KBM-7 (cell line): ENCODE measurements at places on chromosomes 2 and 18.

DNA sequence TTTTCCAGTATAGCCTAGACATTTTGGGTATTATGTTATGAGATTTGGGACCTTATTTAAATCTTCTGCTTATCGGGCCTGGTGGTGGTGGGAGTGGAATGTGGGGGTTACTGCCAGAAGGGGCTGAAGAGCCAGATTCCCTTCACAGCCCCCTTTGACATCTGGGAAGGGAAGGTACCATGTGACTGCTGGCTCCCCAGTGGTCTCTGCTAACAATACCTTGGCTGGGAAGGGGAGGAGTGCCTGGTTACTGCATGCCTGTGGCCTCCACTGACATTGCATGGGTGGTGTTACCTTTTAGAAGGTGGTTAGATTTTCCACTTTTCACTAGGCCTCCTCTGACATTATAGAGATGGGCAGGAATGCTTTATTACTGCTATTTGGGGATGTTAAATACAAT is 8.0 kb downstream of the ATP9B start:
- no peak for DNase-seq

GRCh38 chr2:88165332-88166003 is 4.7 kb upstream of the THNSL2 start:
- DNase-seq, result no peak

DNA sequence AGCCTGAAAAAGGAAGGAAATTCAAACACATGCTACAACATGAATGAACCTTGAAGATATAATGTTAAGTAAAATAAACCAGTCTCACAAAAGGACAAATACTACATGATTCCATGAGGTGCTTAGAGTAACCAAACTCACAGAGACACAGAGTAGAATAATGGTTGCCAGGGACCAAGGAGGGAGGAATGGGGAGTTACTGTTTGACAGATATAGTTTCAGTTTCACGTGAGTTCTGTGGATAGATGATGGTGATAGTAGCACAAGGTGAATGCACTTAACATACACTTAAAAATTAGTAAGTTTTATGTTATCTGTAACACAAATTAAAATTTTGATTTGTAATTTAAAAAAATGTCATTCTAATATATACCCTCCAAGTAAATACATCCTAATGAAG is 106.9 kb upstream of the ACVR1C start:
- DNase-seq, result no peak

DNA sequence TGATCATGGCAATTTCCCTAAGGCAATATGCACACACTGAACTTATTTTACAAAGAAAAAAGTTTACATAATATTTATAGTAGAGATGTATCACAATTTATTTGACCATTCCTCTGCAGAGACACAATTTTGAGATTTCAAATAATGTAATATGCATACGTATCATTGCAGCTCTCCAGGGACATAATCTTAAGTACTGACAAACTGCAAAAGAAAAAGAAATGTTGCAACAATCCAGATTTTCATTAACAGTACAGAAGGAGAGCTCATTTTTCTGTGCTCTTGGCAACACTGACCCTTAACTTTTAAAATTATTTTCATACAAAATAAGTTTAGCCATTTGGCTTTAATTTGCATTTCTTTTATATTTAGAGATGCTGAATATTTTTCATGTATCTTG is 710.2 kb upstream of the SLC39A10 start:
- no peak for DNase-seq

GRCh38 chr2:62334440-62335058 is 138.6 kb downstream of the B3GNT2 start:
- DNase-seq, result no peak

GRCh38 chr2:78699696-78700095 is 325.8 kb upstream of the REG3G start:
- DNase-seq, result no peak

DNA sequence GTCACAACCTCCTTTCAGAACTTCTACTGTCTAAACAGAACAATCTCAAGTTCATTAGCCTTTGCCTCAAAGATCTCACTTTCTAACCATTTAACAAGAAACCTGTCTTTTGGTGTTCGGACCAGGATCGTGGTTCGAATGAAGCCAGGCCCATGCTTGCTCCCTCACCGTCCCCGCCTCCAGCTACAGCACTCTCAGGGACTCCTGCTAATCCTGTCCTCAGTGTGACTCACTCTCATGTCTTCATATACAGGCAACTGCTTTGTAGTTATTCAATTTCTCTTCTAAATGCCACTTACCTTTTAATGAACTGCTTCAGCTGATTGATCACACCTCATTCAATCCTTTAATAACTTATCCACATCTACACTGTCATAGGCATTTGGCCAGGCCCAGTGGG is 15.8 kb downstream of the SERTAD2 start:
- DNase-seq, result no peak

GRCh38 chr18:66958309-66958708 is 354.4 kb upstream of the CDH19 start:
- no peak for DNase-seq

GRCh38 chr2:152477347-152478092 is 142.5 kb downstream of the FMNL2 start:
- DNase-seq, result no peak

- DNase-seq, result no peak
These were observed 120.2 kb upstream of the MSH2 start for GRCh38 chr2:47282621-47283272.

DNA sequence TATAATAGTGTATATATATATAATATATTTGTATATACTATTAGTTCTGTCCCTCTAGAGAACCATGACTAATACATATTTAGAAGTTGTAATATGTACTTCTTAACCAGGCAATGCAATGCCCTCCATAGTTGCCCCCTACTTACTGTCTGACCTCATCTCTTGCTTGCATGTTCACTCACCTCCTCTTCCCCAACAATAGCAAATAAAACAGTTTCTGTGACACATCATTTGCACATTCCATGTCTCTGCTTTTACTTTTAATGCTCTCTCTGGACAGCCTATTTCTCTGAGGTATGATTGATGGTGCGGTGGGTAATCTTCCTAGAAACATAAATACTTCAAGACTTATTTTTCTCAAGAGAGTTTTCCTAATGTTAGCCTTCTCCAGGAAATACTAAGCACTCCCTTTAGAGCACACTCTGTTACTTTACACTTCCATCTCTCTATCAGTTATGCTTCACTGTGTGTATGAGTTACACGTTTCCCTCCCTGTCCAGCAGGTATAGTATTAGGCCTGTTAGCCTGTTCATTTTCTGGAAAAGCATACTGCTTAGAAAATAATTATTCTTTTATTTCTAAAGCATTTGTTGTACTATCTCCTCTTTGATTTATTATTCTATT is 295.6 kb upstream of the LRATD1 start:
- no peak for DNase-seq

- no peak for DNase-seq
These were observed 2.1 kb upstream of the ABCB6 start for GRCh38 chr2:219220652-219221402.

GRCh38 chr18:13382366-13382953 is 163.9 kb downstream of the LDLRAD4 start:
- DNase-seq, result peak; percentile 50

- no peak for DNase-seq
These were observed 183.9 kb upstream of the KLHL14 start for GRCh38 chr18:32956591-32957315.

- DNase-seq, result no peak
These were observed 59.6 kb downstream of the GALNT14 start for GRCh38 chr2:31078579-31079105.

GRCh38 chr2:71277536-71278103 is 50.7 kb upstream of the PAIP2B start:
- DNase-seq, result peak; percentile 75

DNA sequence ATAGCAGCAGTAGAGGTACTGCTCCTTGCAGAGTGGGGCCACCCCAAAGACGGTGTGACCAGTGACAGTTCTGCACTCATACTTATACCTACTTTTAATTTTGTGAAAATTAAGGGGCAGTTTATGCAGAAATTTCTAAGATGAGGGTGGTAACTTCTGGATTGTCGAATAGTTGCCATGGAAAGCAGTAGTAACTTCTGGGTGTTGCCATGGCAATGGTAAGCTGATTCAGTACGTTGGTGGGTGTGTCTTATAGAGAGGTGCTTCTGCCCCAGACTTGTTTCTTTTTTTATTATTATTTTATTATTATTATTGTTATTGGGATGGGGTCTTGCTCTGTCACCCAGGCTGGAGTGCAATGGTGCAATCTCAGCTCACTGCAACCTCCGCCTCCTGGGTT is 82.8 kb upstream of the L3MBTL4 start:
- DNase-seq, result no peak

- DNase-seq, result no peak
These were observed 42.4 kb downstream of the ADI1 start for GRCh38 chr2:3476985-3477327.

- peak; percentile 86 for DNase-seq
These were observed 43.9 kb upstream of the NEMP2 start for GRCh38 chr2:190578158-190579057.

DNA sequence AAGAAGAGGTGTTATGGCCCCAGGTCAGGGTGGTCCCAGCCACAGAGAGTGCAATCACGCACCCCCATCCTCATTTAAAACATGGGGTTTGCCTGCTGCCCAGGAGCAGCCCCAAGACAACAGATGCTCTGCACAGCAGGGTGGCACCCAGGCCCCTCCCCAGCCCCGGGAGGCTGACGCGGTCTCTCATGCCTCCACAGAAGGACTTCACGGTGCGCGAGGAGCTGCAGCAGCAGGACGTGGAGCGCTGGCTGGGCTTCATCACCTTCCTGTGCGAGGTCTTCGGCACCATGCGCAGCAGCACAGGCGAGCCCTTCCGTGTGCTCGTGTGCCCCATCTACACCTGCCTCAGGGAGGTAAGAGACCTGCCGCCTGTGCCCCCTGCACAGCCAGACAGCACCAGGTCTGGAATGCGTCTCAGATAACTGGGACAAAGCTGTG is 133.7 kb downstream of the SMAD7 start:
- no peak for DNase-seq

DNA sequence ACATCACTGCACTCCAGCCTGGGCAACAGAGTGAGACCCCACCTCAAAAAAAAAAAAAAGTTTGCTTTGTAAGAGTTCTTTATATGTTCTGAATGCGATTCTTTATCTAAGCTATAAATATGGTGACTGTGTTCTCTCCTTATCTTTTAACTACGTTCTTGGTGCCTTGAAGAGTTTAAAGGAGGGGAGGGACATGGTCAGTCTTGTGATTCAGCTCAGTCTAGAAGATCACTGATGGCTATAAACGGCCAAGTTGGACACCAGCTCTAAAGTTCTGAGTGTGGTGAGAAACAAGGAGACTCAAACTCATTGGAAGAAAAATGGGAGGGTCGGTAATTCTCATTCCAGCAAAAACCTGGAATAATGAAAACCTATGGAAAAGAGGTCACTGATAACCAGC is 128.4 kb upstream of the SEC11C start:
- DNase-seq, result no peak

DNA sequence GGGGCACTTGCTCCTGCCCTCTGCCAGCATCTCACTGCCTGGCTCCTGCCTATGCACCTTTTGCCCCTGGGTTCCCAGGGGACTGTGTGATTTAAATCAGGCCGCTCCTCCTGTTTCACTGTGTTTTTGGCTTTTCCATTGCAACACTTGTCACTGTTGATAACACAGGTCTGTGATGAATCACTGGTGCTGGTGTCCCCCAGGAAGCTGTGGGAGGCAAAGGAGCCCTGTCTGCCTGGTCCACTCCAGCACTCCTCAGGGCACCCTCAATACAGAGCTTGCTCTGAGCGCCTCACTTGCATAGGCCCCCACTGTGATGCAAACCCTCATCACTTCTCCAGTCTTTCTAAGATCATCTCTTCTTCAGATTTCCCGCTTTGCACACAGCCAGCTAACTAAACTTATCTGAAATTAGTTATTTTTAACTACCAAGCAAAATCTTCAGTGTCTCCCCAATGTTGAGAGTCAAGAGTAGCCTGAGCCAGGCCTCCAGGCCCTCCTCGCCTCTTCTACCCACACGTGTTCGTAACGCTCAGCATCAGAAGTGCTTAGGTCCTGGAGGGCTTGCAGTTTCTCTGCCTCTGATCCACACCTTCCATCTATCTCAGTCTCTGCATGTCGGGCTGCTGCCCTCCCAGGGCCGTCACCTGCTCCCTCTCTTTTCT is 2.8 kb downstream of the TMEM18 start:
- DNase-seq, result no peak

DNA sequence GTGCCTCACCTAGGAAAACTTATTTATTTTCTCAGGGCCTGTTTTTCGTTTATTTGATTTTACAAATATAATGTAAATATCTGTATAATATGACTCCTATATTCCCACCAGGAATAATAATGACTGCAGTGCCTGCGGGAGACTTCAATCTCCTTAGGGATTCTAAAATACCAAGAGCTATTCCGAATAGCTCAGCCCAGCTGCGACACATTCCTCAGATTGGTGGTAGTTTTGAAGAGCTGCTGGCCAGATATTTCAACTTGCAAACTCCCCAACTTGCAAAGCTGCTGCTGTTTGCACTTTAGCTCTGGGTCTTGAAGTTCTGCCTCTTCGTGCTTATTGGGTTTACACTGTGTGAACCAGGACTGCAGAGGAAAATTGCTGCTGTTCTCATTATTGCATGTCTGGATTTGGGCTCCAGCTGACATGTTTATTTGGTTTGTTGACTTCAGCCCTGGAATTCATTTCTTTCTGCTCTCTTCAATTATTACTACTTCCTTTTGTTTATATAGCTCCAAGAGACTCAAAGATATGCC is 480.2 kb upstream of the CHST9 start:
- DNase-seq, result no peak

GRCh38 chr2:70554338-70554892 is 789 bp upstream of the TGFA start:
- DNase-seq, result no peak

- DNase-seq, result no peak
These were observed 67.2 kb downstream of the LCLAT1 start for GRCh38 chr2:30514134-30514847.

DNA sequence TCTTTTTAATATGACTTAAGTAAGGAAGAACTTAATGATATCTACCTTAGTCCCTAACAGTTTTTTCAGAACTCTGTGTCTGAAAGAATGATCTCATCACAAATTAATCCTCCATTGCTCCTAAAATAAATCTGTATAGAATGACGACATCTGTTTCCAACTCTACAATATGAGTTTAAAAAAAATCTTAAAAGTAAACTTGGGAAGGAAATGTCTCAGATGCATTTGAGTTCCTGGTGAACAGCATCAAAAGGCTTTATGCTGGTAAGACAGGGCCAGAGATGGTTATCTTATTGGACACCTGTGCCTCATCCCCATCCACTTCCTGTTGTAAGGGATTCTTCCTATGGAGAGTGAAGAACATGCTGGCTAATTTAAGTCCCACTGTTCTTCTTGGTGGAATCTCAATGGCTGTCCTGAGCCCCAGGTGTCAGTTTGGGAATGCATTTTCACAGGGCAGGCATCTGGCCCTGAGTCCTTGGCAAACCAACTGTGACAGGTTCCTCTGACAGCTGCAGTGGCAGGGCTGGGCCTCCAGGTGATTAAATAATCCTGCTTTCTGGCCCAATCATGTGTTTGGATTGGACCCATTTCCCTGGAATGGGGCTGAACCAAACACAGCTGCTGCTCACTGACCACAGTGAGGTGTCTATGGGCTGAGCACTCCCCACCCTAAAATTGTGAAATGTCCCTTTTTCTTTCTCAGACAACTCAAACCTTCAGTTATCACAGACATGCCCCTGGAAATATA is 12.9 kb upstream of the NCKAP5 start:
- DNase-seq, result no peak
